ENCODE measurements at places on chromosomes 13 and 19.
A peak's percentile ranks its signal among the peaks of the same experiment; 100 is the strongest.

DNA sequence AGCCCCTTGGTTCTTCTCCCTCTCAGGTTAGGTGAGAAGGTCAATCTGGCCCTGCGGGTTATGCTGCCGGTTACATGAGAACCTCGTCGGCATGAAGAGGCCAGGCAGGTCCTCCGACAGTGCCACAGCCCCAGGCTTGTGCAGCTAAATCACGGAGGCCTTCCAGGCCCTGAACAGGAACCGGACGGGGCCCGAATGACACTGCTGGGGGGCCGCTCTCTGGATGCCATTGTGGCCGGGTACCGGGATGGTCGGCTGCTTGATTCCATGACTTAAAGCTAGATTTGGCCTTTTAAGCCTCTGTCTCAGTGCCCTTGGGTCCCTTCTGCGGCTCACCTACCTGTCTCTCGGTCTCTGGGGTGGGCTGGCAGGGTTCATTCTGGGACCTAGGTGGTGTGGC, 48.4 kb downstream of the C1QTNF9 start:
- DNase-seq = no peak

GRCh38 chr19:19451429-19452242, 46.2 kb downstream of the GATAD2A start:
- peak; percentile 37 for DNase-seq

DNA sequence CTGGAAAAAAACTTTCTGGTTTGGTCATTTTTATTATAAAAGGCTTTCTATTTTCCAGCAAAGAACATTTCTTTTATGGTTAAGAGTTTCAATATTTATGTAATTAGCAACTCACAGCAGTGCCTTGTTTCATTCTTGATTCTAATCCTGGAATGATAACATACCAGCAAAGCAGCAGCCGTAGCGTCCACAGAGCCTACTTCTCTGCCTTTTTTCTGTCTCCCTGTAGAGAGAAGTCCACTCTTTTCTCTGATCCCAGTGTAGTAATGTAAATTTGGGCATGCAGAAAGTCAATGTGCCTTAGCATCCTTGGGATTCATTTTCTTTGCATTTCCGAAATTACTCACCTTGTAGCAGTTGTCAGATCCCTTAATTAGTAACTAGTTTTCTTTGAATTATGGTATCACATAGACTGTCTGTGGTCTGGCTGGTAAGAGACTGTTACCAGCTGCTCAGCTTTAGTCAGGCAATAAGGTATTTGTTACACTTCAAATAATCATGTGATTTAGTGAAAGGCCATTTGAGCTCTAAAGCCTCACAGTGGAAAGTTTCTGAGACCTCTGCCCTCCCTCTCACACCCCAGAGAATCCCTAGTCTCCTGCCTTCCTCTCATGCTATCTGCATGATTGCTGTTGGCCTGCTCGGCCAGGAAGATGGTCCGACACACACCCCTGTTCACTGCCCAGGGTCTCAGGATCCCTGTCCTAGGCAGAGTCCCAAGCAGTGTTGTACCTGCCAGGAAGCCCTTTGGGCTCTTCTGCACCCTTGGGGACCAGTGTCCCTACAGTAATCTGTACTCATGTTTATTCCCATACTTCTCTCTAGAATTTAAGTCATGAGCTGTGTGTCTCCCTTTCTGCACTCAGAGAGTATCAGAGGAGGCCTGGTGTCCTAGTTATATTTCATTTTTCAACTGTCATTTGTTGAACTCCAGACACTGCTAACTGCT, 86.3 kb downstream of the LRCH1 start:
- no peak for DNase-seq

DNA sequence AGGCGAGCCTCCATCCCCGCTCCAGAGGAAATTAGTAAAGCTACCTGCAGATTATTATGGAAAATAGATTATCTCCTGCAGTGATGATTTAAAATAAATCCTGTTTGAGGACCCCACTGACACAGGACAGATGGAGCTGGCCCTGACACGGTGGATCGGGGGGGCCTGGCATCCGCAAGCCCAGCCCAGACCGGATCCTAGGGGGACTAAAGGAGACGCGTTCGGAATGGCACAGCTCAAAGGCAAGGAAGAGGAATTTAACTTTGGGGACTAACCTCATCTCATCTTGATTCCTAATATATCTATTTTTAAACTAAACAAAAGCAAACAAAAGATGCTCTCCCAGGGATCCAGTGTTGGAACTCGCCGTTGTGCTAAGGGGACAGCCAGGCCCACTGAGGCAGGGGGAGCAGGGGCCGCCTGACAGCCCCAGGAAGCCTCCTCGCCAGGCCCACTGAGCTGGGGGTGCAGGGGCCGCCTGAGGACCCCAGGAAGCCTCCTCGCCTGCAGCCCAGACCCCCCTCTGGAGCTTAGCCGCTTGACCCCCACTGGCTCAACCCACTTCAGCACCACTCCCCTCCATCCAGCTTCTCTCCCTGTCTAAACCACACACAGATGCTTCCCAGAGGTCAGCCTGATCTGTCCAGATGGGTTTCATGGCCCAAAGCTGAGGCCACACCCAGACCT, 78.6 kb downstream of the SPACA7 start:
- DNase-seq = no peak

- DNase-seq = no peak
Measured at GRCh38 chr13:30088312-30088855, 219.0 kb downstream of the KATNAL1 start.

DNA sequence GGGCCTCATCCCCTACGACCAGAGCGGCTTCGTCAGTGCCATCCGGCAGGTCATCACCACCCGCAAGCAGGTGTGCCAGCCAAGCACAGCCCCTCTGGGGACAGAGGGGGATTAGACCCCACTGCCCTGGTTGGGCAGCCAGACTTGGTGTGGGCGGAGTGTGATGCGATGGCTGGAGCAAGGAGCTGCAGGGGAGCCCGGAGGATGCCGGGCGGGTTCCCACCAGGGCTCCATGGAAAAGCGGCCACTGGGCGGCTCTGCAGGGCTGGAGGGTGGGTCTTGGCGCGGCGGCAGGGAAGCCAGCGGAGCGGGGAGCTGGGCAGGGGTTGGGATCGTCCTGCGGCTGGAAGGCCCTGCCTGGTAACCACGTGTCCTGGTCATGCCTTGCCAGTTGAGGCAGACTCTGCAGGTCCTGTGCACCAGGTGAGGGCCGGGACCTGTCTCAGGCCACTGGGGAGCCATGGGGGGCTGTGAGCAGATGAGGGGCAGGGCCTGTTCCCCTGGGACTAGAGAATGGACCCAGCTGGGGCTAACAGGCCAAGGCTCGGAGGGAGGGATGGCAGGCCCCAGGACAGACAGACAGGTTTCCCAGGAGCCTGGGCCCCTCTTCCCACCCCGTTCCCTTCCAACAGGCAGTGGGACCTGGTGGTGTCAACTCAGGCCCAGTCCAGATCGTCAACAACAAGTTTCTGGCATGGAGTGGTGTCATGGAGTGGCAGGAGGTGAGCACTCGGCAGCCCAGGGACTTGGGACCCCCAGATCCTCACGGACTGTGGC, 6.3 kb downstream of the PTOV1 start:
- DNase-seq = no peak

DNA sequence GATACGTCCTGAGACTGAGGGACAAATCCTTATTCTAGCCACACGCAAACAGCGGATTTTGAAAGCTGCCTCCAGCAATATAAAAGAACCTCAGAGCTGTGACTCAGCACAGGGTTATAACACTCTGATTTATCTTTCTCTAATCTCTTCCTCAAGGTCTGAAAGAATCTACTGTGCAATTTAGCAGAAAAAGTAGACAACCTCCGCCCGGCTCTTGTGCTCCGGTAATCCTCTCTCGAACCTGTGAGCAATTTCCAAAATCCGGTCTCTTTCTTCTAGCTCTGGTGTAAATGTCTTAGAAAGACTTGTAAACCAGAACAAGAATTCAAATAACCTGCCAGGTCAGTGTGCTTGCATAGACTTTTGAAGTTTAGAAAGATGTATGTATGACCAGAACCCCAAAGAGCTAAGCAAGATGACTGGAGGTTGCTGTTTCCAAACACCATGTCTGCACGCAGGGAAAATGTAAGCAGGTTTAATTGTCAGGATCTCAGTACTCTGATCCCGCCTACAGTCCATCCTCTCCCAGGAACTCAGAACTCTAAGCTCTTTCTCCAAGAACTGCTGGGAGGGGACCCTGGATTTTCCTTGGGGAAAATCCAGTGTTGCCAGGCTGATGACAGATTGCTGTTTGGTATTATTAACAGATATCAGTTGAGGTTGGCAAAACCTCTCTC, 338.1 kb downstream of the RFC3 start:
- DNase-seq = no peak

DNA sequence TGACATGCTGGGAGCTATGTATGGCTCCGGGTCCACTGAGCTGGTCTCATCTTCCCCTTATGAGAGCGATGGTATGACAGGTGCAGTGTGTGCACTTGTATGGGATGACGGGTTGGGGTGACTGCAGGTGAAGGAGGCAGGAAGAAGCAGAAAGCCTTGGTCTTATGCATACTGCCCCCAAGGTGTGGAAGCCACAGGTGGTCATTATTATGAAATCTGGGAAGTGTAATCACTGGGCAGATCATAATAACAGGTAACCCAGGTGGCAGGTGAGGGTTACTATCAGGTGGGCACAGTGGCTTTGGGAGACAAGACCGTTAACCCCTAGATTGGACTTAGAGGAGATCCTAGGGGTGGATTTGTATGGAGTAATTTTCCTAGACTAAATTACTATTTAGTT, 118.0 kb downstream of the RFC3 start:
- no peak for DNase-seq

DNA sequence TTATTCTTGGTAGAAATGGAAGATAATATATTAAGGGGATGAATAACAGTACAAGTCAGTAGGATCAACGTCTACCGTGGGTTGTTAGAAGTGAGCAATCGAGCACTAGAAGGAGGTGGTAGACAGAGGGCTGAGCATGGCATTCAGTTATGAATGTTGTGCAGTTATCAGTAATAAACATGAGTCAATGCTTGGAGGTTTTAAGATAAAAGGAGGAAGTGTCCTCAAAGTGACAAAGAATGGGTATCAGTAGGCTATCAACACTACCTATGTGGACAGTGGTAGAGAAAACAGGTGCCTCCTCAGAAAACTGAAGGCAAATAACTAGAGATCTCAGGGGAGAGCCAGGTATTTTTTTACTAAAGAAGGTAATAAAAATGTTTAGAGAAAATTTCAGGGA, 1607.0 kb downstream of the PCDH9 start:
- DNase-seq = no peak

- no peak for DNase-seq
Measured at GRCh38 chr13:22103046-22104027, 432.5 kb downstream of the FGF9 start.

DNA sequence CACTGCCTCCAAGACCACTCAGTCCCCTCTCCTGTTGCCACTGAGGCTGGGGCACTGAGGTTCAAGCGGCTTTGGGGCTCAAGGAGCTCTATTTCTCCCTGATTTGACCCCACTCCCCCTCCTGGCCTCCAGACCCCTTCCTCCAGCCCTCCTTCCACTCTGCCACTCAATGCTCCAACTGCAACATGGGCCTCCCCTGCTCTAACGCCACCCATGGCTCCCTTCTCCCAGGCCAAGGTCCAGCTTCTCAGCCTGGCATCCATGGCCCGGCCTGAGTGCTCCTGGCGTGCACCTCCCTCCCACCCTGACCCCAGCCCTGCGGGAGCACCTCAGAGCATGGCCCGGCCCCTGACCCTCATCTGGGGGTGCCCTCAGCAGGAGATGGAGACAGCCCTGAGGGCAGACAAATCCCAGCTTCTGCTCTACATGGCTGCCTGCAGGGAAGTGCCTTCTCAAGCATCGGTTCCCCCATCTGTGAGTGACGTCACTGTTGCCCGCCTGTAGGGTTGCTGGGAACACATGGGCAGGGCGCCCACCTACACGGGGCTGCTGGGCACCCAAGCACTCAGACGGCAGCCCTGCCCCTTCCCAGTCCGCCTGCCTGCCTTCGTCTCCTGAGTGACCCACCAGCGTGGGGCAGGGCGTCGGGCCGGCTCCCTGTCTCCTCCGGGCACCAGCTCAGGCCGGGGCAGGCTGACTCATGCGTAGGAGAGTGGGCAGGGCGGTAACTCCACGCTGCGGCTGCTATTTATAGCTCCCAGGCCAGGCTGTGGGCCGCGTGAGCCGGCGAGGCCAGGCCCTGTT, 1.6 kb upstream of the DIRAS1 start:
- DNase-seq = no peak

Measured in CD4-positive, alpha-beta T cell treated with Interleukin-4 for 4 hours (primary cell).